Astrocyte (in vitro differentiated cells and primary cell): ENCODE measurements at places on chromosomes 6 and 20.

GRCh38 chr6:34970957-34971356 lies 81.9 kb downstream of the ANKS1A start:
- DNase-seq: peak; percentile 31

DNA sequence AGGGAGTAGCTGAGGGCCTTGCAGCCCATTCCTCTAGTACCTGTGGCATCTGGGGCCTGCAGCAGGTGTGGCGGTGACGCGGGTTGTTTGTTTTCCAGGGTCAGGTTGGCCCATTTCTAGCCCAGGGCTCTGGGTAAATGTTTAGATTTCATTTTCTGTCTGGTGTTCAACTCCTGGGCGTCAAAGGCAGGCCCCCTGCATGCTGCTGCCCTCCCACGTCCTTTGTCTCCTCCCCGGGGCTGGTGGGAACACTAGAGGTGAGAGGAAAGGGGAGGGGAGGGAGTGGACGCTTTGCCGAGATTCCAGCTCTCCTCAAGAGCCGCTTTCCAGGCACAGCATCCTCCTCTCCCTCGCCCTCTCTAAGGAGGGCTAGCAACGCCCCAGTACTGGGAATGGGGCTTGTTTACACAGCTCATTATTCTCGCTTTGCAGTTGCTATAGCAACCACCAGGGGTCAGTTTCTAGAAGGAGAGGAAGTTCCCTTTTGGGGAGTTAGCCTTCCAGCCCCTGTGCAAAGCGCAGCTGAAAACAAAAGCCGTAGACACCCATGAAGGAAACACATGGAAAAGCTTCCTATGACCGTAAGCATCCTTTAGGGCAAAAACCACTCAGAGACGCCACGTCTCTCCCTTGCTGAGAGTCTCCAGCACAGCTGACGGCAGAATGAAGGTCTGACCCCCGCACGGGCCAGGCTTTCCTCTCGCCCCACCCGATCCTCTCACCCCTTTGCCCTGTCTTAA lies 170.6 kb downstream of the LY86 start:
- DNase-seq: peak; percentile 42

DNA sequence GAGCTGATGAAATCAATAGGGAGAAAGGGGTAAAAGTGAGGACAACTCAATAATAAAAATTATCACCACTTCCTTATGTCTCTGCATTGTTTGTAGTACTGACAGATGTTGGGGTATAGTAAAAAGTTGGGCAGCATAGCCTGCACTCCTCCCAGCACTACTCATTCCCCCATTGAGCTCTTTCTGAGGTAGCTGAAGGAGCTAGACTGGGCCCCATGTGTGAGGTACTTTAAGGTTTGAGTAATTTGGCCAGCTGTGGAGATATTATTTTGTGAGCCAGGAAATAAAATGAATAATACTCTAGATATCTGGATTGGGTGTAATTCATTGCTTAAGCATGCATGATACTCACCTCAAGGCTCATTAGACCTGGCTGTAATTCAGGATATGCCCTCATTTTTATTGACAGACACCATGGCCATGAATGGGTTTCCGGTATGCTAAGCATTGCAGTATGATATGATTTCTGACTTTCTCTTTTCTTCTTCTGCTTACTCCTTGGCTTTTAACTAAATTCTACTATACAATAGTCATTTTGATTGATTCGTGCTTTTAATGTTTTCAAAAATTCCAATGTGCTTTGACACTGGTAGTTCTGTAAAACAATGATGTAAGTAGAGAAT lies 283.9 kb upstream of the RIMS1 start:
- DNase-seq: peak; percentile 95

DNA sequence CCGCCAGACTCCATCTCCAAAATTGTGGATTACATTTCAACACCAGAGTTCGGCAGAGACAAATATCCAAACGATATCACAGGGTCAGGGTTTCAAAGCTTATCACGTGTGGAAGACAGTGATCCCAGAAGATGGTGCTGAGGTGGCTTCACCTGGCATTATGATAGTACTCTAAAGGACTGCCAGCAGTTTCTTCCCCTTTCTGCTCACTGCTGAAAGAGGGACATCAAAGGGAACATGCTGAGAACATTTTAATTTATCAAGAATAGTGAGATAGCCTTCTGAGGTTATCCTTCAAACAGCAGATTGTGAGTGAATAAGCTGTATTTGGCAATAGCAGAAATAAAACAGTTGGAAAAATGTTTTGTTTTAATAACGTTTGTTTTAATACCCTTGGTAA lies 79.7 kb downstream of the FIG4 start:
- no peak for DNase-seq

- peak; percentile 63 for DNase-seq
These were observed 27.9 kb downstream of the FOXO3 start for GRCh38 chr6:108588586-108588985.

DNA sequence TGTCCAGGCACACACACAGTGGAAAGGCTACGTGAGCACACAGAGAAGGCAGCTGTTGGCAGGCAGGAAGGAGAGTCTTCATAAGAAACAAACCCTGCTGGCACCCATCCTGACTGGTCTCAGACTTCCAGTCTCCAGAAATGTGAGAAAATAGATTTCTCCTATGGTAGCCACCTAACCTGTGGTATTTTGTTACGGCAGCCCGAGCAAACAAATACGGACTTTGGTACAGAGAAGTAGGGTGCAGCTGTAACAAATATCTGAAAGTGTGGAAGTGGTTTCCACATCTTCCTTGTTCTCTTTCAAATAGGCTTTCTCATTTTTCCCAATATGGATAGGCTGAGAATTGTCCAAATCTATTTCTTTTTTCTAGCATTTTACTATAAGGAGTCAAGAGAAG lies 94.6 kb downstream of the ADGB start:
- DNase-seq: no peak

DNA sequence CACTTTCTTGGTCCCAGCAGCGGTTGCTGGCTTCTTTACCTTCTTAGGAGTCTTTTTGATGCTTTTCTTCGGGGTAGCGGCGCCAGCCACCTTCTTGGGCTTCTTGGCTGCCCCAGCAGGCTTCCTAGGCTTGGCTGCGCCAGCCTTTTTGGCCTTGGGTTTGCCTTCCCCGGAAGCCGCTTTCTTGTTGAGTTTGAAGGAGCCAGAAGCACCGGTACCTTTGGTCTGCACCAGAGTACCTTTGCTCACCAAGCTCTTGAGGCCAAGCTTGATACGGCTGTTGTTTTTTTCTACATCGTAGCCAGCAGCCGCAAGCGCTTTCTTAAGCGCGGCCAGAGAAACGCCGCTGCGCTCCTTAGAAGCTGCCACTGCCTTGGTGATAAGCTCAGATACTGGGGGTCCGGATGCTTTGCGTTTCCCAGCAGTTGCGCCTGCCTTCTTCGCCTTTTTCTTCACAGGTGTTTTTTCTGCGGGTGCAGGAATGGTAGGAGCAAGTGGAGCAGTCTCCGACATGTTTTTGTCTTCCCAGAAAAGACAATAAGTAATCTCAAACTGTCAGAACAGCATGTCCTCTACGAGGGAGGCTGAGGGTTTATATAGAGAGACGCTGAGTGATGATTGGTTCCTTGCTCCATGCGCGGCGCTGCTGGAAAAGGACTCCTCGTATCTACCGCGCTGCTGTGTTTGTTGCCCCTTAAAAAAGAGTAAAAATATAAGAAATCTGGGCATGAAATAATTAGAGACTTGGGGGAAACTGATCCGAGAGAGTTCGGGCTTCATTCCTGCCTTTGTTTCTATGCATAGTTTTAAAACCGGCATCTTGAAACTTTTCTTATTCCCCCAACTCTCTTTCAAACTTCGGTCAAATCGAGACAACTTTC lies 130.3 kb upstream of the BTN3A2 start:
- DNase-seq: peak; percentile 69

DNA sequence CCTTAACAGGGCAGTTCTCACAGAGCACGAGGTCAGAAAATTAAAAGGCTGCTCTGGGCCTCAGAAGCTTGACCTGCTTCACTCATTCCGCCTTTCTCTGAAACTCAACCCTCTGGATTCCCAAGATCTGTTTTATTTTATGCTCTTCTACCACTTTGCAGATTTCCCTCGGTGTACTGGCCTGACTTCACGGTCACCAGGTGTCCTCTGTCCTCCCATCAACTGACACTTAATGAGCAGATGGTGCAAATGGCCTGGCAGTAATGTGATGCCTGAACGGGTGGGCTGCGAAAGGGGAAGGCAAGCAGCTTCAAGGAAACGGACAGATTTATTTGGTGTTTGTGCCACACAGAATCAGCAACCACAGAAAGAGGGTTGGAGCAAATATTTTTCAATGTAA lies 169.7 kb upstream of the TFAP2D start:
- DNase-seq: no peak

DNA sequence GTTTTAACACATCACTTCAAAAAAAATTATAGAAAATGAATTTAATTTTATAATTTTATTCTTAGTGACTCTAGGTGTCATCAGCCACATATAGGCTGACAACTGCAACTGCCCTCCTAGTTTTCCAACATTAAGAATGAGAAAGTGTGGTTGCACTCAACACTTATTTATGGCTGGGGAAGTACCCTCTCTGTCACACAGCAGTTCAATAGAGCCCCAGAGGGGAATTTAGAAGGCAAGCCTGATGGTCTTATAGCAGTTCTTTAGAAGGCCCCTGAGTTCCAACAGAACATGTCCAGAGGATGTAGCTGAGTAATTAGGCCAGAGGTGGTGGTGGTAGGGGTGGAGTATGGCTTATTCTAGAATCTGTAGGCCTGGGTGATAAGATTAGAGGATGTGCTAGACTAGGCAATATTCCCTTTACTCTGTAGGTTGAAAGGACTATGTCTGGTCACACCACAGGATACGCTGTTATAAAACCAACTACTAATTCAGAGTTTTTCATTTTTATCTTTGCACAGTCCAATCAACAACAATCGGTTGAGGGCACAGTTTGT lies 226.5 kb upstream of the CITED2 start:
- no peak for DNase-seq

DNA sequence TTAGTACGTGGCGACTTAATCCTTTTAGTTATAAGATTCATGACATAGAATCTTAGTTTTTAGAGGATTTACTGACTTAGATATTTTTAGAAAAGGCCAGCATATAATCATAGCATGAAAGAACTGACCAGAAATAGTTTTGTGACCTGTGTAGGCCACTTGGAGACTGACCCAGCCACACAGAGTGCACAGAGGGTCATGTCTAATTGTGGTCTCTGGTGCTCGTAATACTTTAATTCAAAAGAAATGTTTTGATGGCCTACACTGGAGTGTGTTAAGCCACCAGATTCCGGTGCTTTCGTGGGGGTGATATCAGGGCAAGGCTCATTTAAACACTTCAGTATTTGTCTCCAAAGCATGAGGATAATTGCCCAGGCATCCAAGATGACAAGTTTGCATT lies 11.4 kb downstream of the PCMTD2 start:
- no peak for DNase-seq

GRCh38 chr6:2731281-2731909 lies 19.3 kb downstream of the MYLK4 start:
- DNase-seq: peak; percentile 42

DNA sequence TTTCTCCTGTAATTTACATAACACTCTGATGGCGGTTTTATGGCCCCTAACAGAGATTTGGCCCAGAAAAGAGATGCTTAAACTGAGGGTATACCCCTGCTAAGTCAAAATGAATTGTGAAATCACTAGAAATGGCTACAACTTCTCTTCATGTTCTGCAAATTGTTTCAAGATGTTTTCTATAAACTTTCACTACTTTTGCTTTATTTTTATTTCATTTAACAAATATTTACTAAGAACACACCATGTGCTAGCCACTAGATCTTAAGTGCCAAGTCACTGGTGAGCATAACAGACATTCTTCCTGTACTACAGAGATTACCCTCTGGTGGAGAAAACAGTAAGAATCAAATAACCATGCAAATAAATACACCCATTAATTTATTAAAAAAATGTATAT lies 87.6 kb downstream of the KCNQ5 start:
- DNase-seq: no peak

- no peak for DNase-seq
These were observed 1355.0 kb upstream of the MAP3K7 start for GRCh38 chr6:91941838-91942237.

DNA sequence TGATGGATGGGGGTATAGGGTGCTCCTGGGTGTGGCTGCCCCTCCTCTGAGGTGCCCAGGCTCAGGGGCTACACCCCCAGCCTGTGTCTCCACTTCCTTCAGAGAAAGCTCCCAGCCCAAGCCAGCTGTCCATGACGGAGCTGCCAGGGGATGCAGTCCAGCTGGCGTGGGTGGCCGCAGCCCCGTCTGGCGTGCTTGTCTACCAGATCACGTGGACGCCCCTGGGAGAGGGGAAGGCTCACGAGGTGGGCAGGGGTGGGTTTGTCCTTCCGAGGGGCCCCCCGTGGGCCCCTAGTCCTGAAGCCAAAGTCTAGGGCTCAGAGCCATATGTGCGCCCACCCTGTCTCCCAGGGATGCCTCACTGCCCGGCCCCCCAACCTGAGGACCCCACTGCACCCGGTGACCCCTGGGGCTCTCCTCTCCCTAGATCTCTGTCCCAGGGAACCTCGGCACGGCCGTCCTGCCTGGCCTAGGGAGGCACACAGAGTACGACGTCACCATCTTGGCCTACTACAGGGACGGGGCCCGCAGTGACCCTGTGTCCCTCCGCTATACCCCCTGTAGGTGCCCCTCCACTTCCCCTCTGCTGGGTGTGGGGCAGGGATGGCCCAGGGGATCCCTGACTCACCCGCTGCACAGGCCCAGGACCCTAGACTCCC lies 19.8 kb downstream of the COL20A1 start:
- no peak for DNase-seq

- DNase-seq: no peak
These were observed 139.4 kb upstream of the RREB1 start for GRCh38 chr6:6968357-6968730.

DNA sequence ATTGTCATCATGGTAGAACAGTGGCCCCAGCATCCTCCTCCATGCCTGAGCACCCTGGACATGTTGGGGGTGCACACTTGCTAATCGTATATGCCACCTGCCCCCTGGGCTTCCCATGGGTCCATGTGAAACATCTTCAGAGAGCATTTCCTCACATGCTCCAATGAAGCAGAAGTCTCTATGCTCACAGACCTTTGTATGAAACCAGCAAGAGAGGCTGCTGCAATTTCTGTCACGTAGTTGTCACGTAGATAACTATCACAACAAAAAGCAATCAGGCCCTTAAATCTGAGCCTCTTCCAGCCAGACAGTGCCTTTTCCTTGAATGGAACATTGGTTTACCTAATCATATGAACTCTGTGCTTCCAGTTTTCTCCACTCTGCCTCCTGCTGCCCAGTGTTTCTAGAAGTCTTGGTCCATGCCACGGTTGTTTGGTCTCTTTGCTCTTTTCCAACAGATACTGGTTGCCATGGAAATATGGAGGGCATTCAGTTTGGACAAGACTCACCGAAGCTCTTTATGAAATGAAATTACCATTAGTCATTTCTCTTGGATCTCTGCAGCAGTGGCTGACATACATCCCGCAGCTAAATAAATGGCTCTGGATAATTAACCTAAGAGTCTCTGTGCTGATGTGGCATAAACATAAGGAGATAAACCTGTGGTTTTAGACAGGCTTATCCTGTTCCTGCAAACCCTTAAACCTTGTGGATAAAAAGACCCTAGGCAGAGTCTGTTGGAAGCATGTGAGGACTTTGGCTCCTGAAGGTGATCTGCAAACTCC lies 172.8 kb upstream of the SYNDIG1 start:
- no peak for DNase-seq

DNA sequence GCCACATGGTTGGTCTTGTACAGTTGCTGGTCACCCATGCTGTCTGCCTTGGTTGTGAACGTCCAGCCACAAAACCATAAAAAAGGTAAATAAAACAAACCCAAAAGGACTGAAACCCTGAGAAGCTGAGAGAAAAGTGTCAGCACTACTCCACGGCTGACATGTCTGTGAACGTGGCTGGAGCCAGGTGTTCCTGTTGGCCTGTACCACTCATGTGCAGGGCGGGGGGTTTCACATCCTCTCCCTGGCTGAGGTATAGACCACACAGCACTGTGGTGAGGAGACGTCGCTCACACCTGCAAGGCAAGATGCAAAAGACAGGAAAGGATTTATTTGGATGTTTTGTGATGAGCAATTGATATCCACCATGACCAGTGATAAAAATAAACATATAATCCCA lies 51.9 kb upstream of the MRPS10 start:
- DNase-seq: no peak
